ENCODE measurements at places on chromosomes 1 and 21. TPM values are rescaled to one million over a fixed set of nuclear protein-coding genes. Genes with fewer than 3 reads are reported as not detected.

Gene KRTAP6-1
- not detected for polyA plus RNA-seq

Gene FNDC10
- 4.8 TPM for polyA plus RNA-seq

DNA sequence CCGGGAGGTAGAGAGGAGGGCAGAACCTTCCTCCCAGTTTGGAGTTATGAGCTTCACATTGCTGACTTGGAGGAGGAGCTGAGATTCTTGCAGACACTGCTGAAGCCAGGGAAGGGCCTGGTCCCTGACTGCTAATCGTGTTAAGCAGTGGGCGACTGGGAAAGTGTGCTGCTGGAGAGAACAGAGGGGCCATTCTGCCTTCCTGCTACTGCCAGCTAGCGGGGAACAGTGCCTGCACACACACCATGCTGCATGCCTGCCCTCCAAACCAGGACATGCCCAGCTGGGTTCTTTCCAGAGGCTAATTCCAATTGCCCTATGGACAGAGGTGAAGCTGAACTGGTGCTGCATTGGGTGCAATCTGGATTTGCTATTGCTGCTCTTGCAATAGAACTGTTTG lies 281.4 kb downstream of the AJAP1 start:
- no peak for DNase-seq

Gene OTUD3
- polyA plus RNA-seq: 16.5 TPM

Gene AVPR1B
- 0.85 TPM for polyA plus RNA-seq

DNA sequence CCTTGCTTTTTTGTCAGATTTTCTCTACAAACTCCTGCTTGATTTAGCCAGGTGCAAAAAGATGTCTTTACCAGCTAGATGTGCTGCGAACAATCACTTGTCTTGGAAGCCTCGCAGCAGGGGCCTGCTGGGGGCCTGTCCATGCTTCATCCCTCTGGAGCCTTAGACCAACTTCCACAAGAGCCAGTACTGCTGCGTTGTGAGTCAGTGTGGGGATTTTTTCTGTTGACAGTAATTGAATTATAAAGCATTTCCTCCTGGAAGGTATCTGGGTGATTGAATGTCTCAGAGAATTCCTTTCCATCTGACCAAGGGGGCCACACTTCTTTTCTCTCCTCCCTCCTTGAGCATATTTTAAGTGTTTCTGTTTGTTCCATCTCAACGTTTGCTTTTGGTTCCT lies 40.4 kb upstream of the LDLRAP1 start:
- no peak for DNase-seq

DNA sequence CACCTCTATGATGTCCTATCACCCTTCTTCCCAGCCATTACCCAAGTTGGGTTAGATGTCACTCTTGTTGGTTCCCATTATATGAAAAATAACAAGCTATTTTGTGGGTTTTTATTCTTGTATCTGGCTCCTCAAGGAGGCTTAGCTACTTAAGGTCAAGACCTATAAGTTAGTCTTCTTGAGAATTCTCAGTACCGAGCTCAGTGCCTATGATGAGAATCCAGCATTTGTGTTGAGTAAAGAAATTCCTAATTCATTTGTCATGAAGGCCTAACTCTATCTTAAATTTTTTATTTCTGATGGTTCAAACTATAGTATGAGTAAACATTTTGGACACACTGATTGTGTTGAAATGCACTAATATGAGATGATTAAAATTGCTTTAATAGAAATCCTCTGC lies 15.9 kb downstream of the NUF2 start:
- no peak for DNase-seq

GRCh38 chr1:31668303-31668883 lies 23.7 kb upstream of the PEF1 start:
- no peak for DNase-seq

Gene RGS8
- 0.08 TPM for polyA plus RNA-seq

GRCh38 chr1:240414237-240414636 lies 197.7 kb downstream of the GREM2 start:
- DNase-seq: no peak

Gene PROK1
- polyA plus RNA-seq: not detected

Gene WDR64
- 0.51 TPM for polyA plus RNA-seq

DNA sequence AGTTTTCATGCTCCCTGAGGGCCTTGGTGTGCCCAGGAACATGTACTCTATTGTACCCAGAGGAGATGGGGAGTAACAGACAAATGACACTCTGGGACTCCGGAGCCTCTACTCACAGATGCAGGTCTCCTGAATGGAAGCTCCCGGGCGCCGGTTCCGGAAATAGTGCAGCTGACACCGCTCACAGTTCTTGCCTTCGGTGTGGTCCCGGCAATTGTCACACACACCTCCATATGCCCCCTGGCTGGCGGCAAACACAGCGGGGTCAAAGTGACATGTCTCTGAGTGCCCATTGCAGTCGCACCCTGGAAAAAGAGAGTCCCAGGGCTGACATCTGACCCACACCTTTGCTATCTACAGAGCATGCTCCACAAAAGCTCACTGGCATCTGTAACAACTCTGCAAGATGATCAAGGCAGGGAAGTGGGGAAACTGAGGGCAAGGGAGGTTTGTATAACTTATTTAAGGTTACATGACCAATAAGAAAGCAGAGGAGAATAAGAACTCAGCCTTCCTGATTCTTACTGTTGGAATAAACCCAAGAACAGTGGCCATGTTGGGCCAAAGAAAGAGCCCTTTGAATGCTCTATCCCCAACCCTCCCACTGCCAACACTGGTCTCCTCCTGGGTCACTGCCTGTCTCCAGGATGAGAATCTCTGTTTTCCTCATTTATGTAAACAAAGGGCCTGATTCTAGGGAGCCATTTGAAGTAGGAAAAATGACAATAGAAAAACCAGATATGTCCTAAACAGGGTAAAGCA lies 22.4 kb downstream of the LAMB3 start:
- no peak for DNase-seq

- no peak for DNase-seq
Measured at GRCh38 chr1:156887317-156887716, 6.2 kb upstream of the PEAR1 start.

- peak; percentile 8 for DNase-seq
Measured at GRCh38 chr1:165403835-165404482, 41.0 kb downstream of the RXRG start.

GRCh38 chr1:12179111-12179519 lies 12.3 kb downstream of the TNFRSF1B start:
- no peak for DNase-seq

GRCh38 chr1:67650061-67650460 lies 34.9 kb upstream of the GADD45A start:
- no peak for DNase-seq

DNA sequence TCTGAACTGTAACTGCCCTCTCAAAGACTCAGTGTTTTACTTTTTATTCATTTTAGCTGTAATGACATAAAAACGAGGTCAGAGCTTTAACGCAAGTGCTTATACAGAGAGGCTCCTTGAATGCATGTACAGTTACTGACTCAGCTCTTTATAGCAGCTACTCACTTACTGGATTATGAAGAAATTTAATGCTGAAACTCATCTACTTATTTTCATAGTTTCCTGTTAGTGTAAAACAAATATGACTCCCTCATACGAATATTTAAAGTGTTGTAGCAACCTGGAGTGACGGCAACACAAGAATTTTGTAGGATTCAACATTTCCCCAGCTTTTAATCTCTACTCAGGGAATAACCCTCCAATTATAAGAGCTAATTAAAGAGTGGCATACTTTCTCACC lies 32.7 kb downstream of the ADSS2 start:
- DNase-seq: no peak

Gene C4BPA
- polyA plus RNA-seq: 0.43 TPM

Gene VHLL
- polyA plus RNA-seq: not detected

GRCh38 chr1:25484096-25484495 lies 53.4 kb downstream of the MACO1 start:
- no peak for DNase-seq

Gene LRRC38
- 0.37 TPM for polyA plus RNA-seq

GRCh38 chr1:115426231-115426771 lies 88.3 kb upstream of the NGF start:
- DNase-seq: peak; percentile 51

GRCh38 chr21:33684923-33685560 lies 42.7 kb downstream of the ITSN1 start:
- no peak for DNase-seq

- no peak for DNase-seq
Measured at GRCh38 chr1:203252678-203253077, 23.2 kb upstream of the CHIT1 start.

Gene B3GALT2
- 15.1 TPM for polyA plus RNA-seq

DNA sequence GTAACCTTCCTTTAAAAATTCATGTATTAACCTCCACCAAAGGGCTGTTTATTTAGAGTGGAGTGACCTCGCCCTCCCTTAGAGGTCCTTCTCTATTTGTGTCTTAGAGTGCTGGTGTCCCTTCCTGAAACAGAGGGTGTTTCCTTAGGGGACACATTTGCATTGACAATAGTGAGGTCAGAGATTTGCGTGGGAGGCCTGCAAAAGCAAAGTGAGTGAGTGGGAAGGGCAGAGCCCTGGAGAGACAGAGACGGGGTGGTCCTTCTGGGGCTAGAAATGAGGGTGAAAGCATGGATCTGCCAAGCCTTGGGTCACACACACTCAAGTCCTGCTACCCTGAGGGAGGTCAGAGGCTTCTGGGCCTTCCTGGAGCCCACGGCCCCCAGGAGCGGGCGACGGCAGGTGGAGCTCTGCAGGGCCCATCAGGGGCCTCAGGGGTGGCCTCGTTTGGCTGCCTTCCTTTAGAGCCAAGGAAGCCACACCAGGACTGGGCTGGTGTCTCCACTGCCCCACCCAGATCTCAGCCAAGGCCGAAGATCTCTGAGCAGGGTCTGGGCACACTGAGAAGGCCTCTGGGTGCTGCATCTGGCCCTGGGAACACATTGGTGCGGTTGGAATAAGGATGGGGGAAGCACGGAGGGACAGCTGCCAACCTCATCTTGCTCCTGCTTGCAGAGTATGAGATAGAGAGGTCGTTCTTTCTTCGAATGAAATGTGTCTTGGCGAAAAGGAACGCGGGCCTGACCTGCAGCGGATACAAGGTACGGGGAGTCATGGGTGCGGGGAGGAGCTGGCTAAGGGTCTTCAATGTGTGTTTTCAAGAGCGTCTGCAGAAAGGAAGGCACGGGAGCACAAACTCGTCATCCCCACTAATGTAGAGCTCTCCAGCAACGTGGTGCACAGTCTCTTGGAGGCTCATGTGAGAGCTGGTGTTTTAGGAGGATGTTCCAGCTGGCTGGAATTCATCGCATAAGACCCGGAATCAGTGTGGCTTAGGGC lies 23.8 kb downstream of the SIM2 start:
- DNase-seq: no peak

Gene ITSN1
- polyA plus RNA-seq: 47.9 TPM

Gene PCSK9
- 1.4 TPM for polyA plus RNA-seq

Gene SCAMP3
- polyA plus RNA-seq: 61.8 TPM

DNA sequence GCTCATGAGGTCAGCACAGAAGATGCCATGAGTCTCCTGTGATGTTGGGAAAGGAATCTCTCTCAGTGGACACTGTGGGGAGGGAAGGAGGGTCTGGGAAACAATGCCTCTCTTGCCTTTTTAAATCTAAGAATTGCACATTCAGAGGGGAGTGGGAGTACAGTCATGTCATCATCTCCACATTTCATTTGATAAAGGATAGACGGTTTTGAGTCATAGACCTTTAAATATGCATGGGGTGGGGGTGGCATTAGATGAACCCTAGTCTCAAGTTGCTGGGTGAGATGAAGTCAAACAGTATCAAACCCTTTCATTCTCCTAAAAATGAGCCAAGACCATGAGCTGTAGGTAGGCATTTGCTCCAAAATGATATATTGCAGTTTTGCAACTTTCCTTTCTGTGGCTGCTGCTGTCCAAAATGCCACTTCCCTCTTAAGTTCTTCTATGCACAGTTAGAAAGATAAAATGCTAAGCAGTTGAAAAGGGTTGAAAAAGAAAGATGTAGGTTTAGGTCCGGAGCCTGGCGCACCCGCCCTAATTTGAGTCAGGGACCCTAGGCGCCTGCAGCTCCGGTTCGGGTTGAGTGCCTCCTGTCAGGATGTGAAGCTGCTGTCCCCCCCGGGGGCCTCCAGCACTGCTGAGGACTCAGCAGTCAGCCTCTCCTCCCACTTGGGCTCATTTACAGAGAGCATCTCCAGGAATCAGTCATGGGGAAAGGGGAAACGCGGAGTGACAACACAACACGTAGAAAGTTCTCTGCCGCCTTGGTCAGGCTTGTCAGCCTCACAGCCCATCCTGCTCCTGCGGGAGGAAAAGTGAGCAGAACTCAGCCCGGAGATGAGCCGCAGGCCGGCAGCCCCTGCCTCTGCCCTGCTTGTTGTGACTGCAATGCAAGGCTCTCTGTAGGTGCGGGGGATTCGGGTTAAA lies 479.3 kb upstream of the RUNX1 start:
- no peak for DNase-seq

Gene OR2AK2
- polyA plus RNA-seq: not detected

Measured in renal cortex interstitium (tissue), 15 donors.